Stimulated activated CD8-positive, alpha-beta memory T cell treated with anti-CD3 and anti-CD28 coated beads, Interleukin-15, amount 100 ng/mL, for 1 hour (primary cell): ENCODE measurements at places on chromosomes 6 and 20.

DNA sequence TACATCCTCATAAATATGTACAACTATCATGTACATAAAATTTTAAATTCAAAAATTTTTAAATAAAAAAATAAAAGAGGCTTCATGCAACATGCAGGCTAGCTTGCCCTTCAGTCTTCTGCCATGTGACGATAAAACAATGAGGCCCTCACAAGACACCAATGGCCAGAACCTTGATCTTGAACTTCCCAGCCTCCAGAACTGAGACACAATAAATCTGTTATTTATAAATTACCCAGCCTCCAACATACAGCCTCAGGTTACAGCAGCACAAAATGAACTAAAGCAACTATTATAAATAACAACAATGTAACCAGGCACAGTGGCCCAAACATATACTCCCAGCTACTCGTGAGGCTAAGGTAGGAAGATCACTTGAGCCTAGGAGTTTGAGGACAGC is 42.8 kb downstream of the SERAC1 start:
- DNase-seq: no peak

DNA sequence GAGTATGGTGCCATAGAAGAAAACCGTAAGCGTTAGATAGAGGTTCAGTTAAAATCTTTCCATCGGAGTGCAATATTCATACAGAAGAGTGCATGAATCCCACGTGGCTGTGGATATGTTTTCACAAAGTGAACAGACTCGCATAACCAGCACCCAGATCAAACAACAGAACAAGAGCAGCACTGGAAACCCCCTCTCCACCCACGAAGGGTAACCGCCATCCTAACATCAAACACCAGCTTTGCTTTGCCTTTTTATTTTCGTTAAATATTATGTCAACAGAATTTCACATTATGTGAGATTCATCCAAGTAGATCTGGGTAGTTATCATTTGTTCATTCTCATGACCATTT is 4.7 kb downstream of the GTSF1L start:
- DNase-seq: no peak

DNA sequence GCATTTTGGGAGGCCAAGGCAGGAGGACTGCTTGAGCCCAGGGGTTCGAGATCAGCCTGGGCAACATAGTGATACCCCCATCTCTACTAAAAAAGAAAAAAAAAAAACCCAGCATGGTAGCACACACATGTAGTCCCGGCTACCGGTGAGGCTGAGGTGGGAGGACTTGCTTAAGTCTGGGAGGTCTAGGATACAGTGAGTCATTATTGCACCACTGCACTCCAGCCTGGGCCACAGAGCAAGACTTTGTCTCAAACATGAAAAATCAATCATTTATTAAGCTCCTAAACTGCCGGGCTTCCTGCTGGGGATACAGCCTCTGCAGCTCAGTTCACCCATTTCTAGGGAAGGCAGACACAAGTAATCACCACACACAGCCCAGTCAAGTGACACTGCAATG is 7.3 kb upstream of the USP45 start:
- DNase-seq: no peak

DNA sequence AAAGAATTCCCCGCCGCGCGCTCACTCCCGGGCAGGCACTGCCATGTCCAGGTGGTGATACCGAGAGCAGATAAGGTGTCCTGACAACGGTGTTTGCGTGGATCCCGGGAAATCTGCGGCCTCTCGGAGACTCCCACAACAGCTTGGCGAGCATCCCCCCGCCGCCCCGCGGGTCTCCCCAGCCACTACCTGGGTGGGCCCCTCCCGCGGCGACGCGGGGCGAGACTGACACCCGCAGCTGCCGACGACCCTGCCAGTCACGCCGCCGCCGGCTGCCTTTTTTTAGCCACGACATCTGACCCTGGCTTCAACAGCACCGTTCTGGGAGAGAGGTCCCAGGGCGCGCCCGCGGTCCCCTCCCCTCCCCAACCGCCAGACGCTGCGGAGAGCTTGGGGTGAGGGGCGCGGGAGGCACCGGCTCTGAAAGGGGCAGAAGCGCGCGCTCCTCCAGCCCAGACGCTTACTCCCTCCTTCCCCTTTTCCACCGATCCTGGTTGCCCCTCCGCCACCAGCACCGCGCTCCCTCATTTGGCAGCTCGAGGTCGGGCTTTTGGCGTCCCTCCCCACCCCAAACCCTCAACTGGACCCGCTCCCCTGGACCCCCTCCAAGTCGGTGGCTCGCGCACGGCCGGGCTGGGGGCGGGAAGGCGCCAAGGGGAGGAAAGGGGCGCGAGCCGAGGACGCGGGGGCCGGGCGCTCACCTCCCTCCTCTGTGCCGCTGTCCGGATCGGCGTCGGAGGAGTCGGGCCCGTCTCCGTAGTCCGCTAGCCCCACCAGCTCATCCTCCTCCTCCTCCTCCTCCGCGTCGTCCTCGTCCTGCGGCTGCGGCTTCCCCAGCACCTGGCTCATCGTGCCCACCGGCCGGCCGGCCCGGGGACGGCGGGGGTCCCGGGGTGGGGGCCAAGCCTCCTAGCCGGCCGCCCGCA is 665 bp downstream of the RRAGD start:
- no peak for DNase-seq

DNA sequence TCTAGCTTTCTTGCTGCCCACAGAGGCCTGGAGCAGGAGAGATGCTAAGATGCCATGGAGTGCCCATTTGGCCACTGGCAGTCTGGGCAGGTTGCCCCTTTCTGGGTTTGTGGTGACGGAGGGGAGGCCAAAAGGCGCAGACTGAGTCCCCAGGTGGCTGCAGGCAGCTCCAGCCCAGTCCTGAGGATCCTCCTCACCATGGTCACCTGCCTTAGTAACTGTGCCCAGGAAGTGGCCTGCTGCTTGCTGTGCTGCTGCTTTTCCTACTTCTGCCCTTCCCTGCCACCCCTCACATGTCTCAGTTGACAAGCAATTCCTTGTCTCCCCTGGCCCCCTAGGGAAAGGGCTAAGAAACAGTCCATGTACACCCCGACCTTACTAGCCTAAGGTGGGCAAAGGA is 35.3 kb upstream of the KIFC1 start:
- no peak for DNase-seq
